Activated CD4-positive, alpha-beta memory T cell treated with anti-CD3 and anti-CD28 coated beads, Interleukin-2, amount 10 ng/mL, durations not matched to agents 7 days and 5 days (primary cell): ENCODE measurements at places on chromosomes 6 and 20.

DNA sequence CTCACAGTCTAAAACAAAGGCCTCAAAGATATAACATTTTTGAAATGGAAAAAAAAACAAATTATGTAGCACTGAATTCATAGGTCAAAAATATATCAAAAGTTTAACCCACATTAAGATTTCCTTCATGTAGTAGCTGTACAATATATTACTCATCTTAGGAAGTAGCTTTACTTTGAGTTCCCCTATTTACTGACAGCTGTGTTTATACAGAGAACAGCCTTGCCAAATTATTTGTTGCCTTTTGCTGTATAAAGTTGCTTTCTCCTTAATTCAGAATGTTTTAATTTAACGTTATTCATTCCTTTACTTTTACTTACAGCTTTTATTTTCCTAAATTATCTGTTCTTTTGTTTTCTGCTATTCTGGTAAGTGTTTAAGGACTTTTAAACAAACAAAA is 181.0 kb downstream of the COL12A1 start:
- DNase-seq = no peak

DNA sequence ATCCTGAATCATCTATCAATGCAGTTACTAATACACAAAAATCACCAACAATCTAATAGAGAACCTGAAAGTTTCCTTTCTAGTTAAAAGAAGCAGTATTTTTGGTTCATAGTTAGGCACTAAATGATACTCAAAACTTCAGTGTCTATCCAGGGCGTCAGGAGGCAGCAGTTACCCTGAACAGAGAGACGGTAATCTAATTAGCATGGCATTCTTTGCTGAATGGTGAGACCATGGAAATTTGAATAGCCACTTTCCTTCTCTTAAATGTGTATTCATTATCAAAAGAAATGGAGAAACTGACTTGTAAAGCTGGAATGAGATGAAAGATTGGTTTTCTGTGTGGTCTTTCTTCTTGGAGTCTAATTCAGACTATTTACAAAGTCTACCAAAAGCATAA is 146.6 kb upstream of the BMP5 start:
- DNase-seq = no peak

- no peak for DNase-seq
These were observed 30.9 kb upstream of the ENPP5 start for GRCh38 chr6:46201702-46202101.

DNA sequence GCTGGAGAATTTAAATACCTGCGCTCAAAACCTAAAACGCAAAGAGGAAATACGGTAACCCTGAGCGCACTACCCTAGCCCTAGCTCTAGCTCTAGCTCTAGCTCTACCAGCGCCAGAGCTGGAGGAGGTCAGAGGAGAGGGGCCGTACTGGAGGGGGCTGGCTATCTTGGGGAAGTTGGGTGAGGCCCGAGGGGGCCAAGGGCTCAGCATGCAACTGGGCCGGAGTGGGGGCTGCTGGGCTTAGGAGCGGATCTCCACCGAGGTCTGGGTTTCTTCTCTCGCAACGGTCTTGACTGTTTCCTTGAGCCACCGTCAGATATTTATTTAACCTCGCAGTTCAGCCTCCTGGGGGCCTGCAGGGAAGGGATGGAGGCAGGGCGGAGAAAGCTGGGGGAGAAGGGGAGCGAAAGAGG is 91.0 kb downstream of the NCR2 start:
- DNase-seq = no peak
